ENCODE measurements at places on chromosomes 3 and 15. TPM values are rescaled to one million over a fixed set of nuclear protein-coding genes. Genes with fewer than 3 reads are reported as not detected.

GRCh38 chr3:9097495-9097894 lies 134.2 kb upstream of the RAD18 start:
- DNase-seq: no peak

The NPTN gene
- 50.6 TPM for total RNA-seq

The PPARG gene
- total RNA-seq: 0.52 TPM

DNA sequence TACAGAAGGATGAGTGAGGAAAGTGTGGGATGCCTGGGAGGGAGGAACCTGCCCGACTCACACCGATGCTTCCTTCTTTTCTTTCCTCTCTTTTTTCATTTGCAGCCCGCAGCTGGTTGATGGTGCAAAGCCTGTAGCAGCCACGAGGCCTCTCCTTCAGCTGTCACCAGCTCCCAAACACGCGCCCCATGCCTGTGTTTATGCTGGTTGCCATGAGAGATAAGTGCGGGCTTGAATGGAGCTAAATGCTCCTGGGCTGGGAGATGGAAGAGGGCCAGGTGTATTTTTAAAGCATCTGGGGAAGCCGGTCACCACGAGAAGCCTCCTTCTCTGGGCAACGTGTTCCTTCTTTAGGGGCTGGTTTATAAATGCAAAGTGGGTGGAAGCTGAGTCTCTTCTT lies 9.3 kb downstream of the COLQ start:
- DNase-seq: no peak

GRCh38 chr3:37753428-37753827 lies 108.3 kb upstream of the CTDSPL start:
- DNase-seq: no peak

The KNG1 gene
- not detected for total RNA-seq

DNA sequence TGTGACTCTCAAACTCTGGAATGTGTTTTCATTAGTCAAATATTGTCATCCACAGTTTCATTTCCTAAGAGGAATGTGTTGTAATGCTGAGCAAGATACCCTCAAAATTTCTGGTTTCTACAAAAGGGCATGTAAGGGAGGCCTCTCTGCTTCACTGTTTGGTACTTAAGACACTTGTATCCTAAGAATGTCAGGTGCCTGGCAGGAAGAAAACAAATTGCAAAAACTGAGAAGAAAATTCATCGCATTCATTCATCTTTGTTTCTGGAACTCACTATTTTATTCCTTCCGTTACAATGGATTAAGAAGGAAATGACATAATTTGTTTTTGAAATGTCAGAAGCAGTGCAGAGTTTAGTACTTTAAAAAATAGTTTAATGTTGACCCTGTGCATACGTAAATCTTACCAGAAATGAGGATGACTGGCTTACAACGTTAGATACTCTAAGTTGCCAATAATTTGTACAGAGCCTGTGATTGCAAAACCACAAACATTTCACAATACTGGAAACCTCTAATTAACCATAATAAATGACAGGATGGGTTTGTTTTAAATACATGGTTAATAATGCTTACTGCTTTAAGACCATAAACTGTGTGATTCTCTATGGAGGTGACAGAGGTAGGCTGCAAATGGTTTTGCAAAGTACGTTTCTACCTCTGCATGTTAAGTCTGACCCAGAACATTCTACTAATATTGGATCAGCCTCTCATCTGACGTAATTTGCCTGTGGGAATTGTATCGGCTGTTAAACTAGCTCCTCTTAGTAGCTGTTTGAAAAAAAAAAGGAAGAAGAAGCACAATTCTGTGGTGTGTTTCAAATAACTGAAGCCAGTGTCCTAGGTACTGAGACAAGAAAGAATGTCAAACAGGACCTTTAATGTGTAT lies 477.8 kb downstream of the RBMS3 start:
- no peak for DNase-seq

- peak; percentile 13 for DNase-seq
Measured at GRCh38 chr3:43071313-43071893, 34.5 kb downstream of the POMGNT2 start.

DNA sequence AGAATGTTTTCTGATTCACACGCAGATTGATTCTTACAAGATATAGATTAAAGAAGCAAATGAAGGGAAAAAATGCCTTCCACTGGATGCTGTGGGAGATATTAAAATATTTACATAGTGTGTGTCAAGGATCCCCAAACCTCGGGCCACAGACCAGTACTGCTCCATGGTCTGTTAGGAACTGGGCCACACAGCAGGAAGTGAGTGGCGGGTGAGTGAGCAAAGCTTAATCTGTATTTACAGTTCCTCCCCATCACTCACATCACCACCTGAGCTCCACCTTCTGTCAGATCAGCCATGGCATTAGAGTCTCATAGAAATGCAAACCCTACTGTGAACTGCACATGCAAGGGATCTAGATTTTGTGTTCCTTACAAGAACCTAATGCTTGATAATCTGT lies 552.6 kb upstream of the GOLIM4 start:
- DNase-seq: no peak

- no peak for DNase-seq
Measured at GRCh38 chr15:47333734-47334133, 383.6 kb upstream of the SEMA6D start.

The NXPE3 gene
- 29.5 TPM for total RNA-seq

The TOP2B gene
- total RNA-seq: 117 TPM

- DNase-seq: no peak
Measured at GRCh38 chr3:143977341-143978262, 6.0 kb downstream of the DIPK2A start.

DNA sequence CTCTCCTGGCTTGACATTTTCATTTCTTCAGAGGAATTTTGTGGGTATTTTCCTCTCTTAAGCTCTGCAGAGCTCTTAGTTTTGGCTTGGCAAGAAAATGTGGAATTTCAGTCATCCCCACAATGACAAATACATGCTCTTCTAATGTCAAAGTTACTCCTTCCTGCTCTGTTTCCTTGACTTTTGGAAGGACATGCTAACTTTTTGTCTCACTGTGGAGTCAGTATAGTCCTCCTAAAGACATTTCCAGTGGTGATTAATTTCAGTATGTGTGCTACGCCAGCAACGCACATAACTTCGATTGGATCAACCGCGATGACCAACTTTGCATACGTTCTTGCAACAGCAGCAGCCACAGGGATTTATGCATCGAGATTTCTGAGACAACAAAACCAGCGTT lies 13.3 kb downstream of the EBLN2 start:
- DNase-seq: no peak

- DNase-seq: no peak
Measured at GRCh38 chr3:98782824-98783500, 19.8 kb downstream of the ST3GAL6 start.

- DNase-seq: peak; percentile 33
Measured at GRCh38 chr3:151276687-151277042, 1.7 kb downstream of the P2RY14 start.

- no peak for DNase-seq
Measured at GRCh38 chr3:149314807-149315578, 18.4 kb downstream of the TM4SF18 start.

DNA sequence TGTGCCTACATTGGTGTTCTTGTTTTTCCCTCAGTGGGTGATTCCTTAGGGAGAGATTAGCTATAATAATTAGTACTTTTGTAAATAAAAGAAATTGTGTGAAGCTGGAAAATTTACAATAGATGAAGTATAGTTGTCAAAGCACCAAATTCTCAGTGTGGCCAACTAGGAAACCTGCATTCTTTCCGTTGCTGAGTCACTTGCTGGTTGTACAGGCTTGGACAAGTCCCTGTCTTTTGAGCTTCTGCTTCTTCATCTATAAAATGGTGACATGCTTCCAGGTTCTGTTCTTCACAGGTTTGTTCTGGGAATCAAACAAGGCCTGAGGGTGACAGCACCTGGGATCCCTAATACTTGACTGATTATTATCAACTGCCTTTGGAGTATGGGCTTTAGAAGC lies 184.1 kb upstream of the HES1 start:
- DNase-seq: no peak

DNA sequence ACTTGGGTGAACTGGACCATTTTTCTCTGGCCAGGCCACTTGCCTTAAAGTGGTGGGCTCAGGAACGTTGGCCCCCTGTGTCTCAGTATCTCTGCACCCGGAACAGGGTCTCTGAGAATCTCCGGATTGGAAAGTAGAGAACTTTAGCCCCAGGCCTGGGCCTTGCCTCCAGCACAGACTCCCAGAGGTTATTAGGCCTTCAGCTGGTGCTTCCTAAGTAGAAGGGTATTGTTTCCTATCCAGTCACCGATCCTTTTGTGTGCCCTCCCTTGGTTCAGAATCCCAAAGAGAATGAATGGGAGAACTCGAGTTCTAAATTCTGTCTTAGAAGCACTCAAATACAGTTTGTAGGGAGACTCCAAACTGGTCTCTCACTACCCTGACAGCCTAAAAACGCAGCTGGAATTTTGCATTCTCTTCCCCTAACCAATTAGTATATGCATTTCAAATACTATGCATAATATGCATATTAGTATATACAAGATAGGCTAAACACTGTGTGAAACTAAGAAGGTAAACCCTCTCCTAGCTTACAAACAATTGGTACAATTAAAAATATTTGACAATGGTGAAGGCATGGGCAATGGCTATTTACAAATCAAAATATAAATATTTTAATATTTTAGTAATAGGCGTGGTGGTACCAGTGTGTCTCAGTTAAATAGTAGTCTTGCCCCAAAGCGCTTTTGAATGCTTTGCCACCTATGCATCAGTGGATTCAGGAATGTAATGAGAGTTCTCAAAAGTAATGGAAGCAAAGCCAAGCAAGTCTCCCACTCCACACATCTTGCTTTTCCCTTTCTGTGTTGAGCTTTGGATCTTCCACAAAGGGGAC lies 48.5 kb upstream of the SLC4A7 start:
- no peak for DNase-seq

DNA sequence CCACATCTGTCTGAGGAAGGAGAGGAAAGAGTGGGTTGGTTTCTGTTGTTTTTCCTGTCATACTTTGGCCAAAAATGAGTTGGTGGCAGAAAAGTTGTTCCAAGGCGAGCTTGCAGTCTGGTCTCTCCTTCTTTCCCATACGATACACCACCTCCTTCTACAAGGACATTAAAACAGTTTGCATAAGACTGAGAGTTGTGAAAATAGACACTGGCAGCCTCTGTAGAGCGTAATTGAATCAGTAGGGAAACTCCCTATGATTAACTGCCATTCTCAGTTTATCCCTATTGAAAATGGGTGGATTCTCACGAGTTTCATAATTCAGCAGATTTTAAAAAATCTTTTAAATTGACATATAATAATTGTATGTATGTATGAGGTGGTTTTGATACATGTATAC lies 3.7 kb upstream of the LSG1 start:
- no peak for DNase-seq

- no peak for DNase-seq
Measured at GRCh38 chr3:42052484-42053351, 38.4 kb upstream of the TRAK1 start.

DNA sequence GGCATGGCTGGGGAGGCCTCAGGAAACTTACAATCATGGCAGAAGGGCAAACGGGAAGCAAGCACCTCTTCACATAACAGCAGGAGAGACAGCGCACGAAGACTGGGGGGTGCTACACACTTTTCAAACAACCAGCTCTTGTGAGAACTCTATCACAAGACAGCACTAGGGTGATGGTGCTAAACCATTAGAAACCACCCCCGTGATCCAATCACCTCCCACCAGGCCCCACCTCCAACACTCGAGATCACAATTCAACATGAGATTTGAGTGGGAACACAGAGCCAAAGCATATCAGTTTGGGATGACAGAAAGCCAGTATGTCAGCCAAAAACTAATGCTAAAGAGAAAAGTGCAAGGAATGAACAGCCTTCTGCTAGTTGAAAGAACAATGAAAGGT lies 309.8 kb upstream of the CCDC54 start:
- DNase-seq: no peak

The ACTL6A gene
- total RNA-seq: 89.5 TPM

DNA sequence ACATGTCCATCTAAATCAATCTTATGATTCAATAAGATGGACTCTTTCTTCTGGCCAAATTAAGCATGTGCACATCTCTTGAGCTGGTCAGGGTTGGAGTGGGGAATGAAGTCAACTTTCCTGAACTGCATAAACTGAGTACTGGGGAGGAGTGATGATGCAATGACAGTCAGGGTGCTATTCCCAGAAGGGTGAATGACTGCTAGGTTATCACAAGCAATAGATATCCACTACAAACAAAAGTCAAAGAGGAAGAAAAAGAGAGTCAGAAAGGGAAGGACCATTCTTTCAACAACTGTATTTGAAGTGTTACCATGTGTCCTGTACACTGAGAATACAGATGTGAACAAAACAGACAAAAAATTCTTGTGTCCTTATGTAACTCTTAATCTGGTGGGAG lies 70.0 kb downstream of the ALCAM start:
- no peak for DNase-seq

The ZNF620 gene
- 5.6 TPM for total RNA-seq

The DVL3 gene
- 36.3 TPM for total RNA-seq

DNA sequence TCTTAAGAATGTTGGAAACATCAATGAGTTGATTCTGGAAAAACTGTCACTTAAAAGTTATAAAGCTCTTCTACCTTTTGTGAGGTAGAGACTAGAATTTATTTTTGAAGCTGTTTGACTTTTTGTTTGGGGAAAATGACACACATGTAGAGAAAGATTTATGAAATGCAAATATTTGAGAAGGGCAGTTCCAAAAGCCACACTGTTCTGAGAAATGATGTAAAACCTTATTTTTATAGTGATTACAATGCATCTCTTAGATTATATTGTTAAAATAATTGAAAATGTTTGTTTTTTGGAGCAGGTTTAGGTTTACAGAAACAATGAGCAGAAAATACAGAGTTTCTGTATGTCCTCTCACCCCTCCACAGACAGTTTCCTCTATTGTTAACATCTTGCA lies 116.1 kb upstream of the CMC1 start:
- no peak for DNase-seq

DNA sequence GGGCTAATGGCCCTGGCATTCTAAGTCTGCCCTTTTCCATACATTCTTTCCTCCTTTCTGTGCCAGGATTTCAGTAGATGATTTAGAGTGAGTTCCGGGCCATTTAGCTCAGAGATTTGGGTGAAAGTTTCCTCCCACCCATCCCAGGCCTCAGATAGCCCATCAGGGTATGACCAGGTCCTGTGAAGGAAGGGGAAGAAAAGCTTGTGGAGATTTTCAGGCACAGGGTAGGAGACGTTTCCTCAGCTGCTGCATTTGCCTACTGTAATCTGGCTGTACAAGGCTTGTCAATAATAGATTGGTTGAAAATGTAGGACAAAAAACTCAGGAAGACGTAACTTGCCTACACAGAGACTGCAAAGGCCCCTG lies 63.2 kb upstream of the BCL6 start:
- no peak for DNase-seq

DNA sequence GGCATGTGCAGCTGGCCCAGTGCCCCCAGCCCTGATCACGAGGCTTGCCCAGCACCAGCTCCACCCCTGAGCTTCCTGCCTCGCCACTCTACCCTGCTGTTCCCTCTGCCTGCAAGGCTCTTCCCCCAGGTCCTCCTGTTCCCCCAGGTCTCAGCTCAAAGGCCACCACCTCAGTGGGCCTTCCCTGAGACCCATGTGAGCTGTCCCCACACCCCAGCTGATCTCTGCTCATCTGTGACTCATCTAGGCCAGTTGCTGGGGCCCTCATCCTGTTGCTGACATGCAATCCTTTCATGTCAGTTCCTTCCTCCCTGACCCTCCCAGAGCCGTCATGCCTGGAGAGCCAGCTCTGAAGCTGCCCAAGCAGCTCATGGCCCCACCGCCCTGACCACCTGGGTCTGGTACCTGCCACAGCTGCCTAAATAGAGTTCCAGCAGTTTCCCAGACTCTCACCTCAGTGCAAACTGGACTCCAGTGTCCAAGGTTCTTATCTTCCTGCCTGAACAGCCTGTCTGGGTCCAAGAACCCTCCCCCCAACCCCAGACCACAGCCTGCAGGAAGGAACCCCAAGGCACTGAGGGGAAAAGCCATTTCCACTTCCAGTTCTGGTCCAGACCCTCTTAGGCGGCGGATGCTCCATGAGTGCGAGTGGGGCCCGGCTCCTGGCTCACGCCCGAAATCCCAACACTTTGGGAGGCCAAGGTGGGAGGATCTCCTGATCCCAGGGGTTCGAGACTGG lies 116.6 kb upstream of the IQSEC1 start:
- peak; percentile 14 for DNase-seq
